ENCODE measurements at places on chromosomes 7 and 10.
A peak's percentile ranks its signal among the peaks of the same experiment; 100 is the strongest.

DNA sequence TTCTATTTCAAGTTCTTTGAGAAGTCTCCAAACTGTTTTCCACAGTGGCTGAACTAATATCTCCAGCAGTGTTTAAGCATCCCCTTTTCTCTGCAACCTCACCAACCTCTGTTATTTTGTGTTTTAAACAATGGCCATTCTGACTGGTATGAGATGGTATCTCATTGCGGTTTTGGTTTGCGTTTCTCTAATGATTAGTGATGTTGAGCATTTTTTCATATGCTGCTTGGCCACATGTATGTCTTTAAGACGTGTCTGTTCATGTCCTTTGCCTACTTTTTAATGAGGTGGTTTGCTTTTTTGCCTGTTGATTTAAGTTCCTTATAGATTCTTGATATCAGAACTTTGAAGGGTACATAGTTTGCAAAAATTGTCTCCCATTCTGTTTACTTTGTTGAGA is 156.6 kb upstream of the IMMP2L start:
- DNase-seq: no peak

GRCh38 chr10:110078317-110078716 is 70.5 kb downstream of the ADD3 start:
- DNase-seq: no peak

- peak; percentile 92 for DNase-seq
These were observed 224.7 kb upstream of the SH2B2 start for GRCh38 chr7:102061981-102062390.

DNA sequence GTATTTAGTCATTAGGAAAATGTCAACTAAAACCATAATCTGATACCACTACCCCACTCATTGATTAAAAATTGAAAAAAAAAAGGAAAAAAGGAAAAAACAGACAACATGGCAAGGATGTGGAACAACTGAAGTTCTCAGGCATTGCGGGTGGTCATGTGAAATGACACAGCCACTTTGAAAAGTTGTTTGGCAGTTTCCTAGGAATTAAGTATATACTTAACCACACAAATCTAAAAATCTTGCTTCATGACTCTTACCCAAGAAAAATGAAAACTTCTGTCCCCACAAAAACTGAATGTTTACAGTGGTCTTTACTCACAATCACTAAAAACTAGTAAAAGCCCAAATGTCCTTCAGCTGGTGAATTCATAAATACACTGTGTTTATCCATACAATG is 254.5 kb downstream of the AHR start:
- DNase-seq: no peak

- no peak for DNase-seq
These were observed 23.1 kb downstream of the PLPP4 start for GRCh38 chr10:120480065-120480600.

DNA sequence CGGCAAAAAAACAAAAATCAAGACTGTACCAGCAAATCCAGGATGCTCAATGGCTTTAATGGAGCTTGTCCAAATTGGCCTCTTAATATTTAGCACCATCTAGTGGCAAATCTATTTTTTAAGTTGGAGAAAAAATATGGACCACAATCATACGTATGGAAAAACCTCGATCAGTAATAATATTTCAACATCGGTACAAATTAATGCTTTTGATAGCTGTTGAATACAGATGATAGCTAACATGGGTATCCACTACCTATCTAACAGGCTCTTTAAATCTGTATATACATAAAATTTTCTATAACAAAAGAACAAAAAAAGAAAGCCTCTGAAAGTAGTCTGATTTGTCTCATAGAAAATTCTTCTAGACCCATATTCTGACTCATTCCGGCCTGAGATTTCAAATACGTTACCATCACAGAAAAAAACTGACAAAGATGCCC is 29.2 kb downstream of the COA1 start:
- DNase-seq: peak; percentile 74

DNA sequence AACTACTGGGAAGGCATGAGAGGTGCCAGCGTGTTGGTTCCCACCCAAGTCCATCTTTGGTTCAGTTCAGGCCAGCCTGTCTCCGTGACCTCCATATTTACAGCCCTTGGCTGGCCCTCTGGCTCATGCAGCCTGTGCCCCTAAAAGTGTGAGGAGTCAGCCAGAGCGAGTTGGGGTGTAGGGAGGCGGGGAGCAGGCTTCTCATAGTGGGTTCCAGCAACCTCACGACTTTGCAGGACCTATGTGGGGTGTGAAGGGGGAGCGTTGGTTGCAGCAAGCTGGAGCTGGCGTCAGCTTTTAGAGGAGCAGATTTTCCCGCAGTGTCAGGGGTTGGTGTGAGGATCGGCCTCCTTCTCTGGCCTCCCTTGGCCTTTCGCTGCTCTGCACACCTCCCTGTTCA is 9.8 kb downstream of the TSPAN14 start:
- no peak for DNase-seq

GRCh38 chr10:13231808-13232207 is 2.4 kb downstream of the UCMA start:
- no peak for DNase-seq

- DNase-seq: no peak
These were observed 109.0 kb downstream of the FZD1 start for GRCh38 chr7:91373111-91373800.

DNA sequence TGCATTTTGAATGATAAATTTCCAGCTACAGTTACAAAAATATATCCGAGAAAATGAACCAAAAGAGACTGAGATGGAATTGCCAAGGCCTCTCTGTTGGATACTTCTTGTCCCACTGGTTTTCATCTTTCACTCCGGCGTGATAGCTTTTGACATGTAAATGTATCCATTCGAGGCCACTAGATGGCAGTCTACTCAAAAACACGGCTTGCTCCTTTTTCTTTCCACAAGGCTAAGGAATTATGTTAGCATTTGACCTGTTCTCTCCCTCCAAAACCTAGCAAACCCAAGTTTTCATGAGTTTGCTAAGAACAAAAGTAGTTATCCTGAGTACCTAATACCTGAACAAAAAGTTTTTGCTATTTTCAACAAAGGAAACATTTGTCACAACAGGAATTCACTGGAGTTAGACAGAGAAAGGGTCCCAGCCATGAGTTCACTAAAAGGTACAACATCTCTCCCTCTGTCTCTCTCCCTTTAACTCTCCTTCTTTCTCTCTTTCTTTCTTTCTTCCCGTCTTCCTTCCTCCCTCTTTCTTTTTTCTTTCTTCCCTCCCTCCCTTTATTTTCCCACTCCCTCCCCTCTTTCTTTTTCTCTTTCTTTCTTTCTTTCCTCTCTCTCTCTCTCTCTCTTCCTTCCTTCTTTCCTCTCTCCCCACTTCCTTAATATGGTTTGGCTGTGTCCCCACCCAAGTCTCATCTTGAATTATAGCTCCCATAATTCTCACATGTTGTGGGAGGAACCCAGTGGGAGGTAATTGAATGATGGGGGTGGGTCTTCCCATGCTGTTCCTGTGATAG is 207.9 kb upstream of the MYO3A start:
- peak; percentile 35 for DNase-seq

- no peak for DNase-seq
These were observed 647.5 kb upstream of the IGFBP3 start for GRCh38 chr7:46568420-46569132.

- DNase-seq: no peak
These were observed 87.1 kb downstream of the POLR1F start for GRCh38 chr7:19621740-19622139.

- DNase-seq: no peak
These were observed 29.5 kb downstream of the NPSR1 start for GRCh38 chr7:34687529-34687928.

DNA sequence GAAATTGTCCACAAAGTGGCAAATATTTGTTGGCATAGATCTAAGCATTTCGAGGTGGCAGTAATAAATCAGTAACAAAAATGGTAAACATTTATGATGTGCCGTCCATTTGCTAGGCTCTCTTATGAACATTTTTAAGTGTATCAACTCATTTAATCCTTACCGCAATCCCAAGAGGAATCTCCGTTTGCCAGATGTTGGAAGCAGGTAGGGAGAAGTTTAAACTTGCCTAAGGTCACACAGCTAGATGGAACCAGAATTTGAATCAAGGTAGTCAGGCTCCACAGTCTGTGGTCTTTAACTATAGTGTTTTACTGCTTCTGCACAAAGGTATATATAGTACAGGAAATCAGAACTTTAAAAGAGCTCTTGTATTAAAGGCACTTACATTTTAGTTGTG is 2.6 kb downstream of the MKLN1 start:
- no peak for DNase-seq

GRCh38 chr7:66946545-66946944 is 25.5 kb downstream of the TMEM248 start:
- DNase-seq: no peak

DNA sequence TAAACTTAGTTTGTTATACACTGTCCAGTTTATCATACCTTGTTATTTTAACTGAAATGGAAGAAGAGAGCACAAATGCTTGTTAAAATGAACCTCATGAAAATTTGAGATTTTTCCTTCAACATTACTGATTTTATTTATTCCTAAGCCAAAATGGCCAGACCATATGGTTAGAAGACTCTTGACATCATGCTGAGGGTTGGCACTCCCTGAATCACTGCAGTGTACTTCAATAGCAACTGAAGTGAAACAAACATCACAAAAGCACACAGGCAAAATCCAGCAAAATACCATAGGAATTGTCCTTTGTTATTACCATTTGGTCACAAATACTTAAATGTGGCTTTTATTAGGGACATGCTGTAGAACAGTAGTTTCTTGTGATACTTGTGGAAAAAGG is 347.8 kb downstream of the NXPH1 start:
- no peak for DNase-seq

DNA sequence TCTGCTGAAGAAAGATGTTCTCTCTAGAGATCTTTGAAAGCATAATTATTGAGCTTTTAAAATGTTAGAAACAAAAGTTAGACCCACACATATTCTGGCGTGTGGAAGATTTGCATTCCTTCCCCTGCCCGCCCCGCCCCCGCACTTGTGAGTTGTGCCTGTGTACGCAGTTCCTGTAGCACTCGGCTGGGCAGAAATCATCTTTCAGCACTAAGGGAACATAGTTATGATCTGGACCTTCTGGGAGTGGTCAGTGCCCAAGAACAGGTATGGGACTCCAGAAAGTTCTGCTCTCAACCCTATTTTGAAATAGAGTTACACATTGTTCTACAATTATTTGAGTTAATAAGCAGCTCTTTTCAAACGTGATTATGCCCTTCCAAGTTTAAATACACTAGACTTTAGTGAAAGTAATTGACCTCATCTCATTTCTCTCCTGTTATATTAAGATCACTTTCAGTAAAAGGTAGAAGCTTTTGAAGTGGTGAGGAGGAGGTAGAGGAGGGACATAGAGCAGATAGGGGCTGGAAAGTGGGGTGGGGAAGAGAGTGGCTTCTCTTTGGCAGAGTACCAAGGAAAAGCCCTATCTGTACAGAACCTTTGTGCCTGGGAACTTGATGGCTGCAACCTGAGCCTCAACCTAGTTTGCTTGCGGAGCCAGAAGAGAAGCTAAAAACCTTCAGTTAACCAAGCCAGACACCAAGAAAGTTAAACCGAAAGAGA is 5.7 kb downstream of the BLVRA start:
- DNase-seq: peak; percentile 67

GRCh38 chr7:55438757-55439525 is 73.8 kb downstream of the LANCL2 start:
- DNase-seq: peak; percentile 14

DNA sequence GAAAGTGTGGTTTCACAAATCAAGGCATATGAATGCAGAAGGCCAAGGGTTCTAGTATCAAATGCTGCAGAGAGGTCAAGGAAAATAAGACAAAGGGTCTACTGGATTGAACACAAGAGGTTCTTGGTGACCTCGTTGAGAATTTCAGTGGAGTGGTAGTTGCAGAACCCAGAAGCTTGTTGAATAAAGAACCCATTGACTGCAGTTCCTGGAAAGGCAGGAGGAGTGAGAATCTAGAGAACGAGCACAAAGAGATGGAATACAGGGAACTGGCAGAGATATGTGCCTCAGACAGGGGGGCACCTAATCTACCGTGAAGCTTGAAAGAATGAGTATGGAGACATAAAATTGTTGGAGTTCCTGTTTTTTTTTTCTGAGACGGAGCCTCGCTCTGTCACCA is 3.5 kb upstream of the SEPTIN7 start:
- DNase-seq: no peak

DNA sequence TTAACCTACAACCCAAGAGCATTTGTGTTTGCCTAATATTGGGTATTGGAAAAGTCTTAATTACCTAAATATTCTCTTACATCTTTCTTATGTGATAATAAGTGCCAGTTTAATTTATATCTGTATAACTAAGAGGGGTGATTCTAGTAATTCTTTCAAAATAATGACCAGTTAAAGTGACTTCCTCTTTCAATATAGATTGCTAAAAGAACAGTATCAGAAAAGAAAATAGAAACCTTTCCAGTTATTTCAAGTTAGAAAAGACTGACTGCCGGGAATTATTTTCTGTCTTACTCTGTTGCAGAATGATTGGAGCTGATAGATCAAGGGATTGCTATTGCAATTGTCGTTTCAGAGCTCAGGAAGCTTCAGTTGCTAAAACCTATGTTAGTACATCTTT is 525.0 kb upstream of the SEMA3D start:
- peak; percentile 9 for DNase-seq

DNA sequence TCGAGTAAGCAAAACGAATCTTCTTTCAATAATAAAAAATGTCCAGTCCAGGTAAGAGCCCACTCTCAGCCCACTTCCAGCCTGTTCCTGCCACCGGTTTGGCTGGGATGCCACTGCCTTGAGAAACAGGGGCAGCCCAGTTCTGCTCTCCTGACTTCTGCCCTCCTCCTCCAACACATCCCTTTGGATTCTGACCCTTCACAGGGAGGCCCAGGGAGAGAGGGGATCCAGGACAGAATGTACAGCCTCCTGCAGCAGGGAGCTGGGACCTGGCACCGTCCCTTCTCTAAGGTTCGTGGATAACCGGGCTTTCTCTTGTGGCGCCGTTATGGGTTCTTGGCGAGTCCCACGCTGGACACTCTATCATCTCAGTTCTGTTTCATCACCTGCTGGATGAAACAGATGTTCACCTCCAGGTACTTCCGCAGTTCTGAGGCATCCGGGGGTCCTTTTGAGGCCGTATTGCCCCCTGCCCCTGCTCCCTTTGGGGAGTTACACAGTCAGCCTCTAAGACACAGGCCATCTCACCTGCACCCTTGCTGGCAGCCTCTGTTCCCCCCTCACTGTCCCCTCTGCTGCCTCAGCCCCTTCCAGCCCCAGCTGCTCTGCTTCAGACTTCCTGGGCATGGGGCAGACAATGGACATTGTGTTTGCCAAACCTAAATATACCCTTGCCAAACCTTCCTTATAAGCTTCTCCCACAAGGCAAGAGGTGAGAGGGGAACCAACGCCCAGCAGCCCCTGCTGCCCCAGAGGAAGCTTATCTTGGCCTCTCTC is 203.8 kb upstream of the ZMIZ1 start:
- no peak for DNase-seq

Data from common myeloid progenitor, CD34-positive (primary cell).